ENCODE measurements at places on chromosomes 7 and 10.

DNA sequence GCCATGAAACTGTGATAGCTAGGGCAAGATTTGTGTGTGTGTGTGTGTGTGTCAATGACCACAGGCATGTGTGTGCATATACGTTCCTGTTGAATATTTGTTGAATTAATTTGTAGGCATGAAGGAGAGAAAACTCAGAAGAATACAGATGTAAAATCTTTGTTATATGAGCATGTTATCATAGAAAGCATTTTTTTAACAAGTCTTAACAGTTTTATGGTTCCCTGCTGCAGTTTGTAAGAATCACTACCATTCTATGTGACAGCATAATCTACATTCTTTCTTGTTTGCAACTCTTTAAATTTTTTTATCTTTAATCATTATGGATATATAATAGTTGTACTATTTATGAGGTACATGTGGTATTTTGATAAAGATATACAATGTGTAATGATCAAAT is 130.3 kb downstream of the CD36 start:
- DNase-seq: peak; percentile 21

DNA sequence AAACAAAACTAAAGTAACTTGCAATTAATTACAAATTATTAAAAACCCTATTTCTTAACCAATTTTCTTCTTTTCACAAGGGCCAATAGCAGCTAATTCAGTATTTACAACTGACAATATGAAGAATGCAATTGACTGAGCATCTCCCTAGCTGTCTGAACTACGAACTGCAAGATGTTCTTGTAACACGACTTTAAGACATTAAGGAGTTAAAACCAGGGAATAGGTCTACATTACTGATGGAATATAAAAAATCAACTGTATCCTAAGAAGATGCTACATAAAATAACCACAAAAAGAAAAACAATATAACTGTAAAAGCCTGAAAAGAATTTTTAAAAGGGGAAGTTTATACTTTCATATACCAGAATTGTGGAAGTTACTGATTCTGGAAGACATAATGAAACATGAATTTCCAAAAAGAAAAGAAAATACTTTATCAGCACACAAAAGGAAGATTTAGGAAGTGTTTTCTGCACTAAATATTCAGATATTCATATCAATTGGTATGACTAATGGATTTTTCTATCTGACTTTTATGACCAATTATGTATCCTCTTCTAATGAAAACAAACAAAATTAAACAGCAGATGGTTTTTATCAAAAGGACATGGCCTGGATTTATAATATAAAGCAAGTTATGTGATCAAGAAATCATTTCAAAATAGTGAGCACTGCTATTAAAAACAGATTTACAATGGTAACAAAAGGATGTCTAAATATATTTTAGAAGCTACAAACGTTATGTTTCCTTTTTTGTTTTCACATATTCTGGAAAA is 1.6 kb downstream of the GPR22 start:
- DNase-seq: no peak

GRCh38 chr7:108078211-108078673 is 51.9 kb downstream of the LAMB4 start:
- DNase-seq: peak; percentile 65

DNA sequence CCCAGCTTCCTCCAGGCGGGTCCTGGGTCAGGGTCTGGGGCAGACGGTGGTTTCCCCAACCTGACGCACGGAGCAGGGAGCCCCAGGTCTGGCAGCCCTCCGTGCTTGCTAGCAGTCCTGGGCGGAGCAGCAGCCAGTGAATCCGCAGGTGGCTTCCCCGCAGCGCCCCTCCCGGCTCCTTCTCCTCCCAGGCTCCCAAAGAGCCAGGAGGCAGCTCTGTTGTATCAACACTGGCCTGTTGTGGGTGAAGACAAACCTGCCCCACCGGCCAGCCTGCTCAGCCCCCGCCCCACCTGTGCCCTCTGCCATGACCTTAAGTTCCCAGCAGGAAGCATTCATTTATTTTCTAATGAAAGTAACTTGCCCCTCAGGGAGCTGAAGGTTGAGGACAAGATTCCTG is 24.0 kb upstream of the TMEM213 start:
- DNase-seq: no peak

DNA sequence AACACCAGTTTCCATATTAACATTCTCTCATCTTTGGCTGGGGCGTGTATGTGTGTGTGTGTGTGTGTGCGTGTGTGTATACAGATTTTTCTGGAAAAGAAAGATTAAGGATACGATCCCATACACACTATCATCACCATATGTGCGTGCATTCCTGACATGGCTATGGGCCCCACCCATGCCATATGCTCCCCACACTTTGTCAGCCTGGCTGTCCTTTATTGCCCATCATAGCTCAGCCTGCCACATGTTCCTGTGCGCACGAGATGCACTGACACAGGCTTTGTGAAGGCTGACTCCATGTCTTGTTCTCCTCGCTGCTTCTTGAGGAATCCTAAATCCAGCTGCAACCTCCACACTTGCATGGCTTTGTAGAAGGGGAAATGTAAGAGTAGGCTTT is 984.1 kb downstream of the LRMDA start:
- no peak for DNase-seq

- no peak for DNase-seq
Measured at GRCh38 chr10:114384181-114384580, 20.1 kb downstream of the AFAP1L2 start.

DNA sequence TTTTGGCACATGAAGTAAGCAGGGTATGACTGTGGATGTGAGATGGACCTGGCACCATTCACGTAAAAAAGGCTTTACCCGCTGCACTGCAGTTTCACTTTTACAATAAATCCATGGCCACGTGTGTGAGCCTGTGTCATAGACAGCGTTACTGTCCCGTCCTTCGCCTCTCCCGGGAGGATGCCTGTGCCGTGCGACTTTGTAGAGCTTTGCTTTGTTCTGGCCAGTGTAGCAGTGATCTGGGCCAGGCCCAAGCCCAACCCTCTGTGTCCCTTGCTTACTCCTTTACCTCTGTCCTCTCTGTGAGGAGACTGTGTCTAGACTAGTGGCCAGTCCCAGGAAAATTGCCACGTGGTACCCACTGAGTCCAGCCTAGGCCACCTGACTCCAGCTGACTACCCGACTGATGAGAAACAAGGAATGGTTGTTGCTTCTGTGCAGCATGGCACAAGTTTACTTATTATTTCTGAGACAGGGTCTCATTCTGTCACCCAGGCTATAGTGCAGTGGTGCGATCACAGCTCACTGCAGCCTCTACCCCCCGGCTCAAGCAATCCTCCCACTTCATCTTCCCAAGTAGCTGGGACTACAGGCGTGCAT is 48.1 kb downstream of the JAKMIP3 start:
- no peak for DNase-seq

GRCh38 chr10:44395396-44395795 is 10.5 kb upstream of the CXCL12 start:
- DNase-seq: no peak

- DNase-seq: peak; percentile 62
Measured at GRCh38 chr7:100132697-100133151, 6.0 kb downstream of the MBLAC1 start.

GRCh38 chr7:141158561-141158960 is 84.7 kb downstream of the TMEM178B start:
- DNase-seq: peak; percentile 79

- DNase-seq: no peak
Measured at GRCh38 chr7:43198016-43198415, 85.6 kb downstream of the HECW1 start.

GRCh38 chr7:98555403-98555802 is 61.7 kb upstream of the NPTX2 start:
- no peak for DNase-seq

DNA sequence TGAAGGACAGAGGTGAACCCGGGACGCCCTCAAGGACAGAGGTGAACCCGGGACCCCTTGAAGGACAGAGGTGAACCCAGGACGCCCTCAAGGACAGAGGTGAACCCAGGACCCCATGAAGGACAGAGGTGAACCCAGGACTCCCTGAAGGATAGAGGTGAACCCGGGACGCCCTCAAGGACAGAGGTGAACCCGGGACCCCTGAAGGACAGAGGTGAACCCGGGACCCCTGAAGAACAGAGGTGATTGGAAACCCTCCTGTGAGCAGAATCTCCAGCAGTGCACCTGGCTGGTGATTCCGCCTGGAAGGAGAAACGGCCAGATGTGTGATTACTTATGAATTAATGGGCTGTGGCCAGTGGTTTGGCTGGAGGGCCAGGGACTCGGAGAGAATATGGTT is 272.3 kb downstream of the PTPRN2 start:
- DNase-seq: no peak

GRCh38 chr7:15130666-15131541 is 228.4 kb upstream of the DGKB start:
- peak; percentile 76 for DNase-seq

DNA sequence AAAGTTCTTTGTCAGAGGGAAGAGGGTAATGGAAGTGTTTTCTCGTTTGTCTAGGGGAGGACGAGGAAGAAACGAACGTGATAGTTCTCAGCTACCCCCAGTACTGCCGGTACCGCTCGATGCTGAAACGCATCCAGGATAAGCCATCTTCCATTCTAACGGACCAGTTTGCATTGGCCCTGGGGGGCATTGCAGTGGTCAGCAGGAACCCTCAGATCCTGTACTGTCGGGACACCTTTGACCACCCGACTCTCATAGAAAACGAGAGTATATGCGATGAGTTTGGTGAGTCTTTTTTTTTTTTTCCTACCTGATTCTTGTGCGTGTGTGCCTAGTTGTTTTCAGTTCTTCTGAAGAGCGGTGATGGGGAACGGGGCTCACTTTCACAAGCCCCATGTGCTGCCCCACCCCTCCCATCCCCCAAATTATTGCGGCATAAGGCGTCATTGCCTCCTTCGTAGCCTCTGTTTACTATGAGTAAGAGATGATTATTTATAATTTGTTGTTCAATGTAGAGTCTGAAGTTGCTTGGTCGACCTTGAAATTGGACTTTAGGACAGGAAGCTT is 98.6 kb downstream of the ARID5B start:
- no peak for DNase-seq

DNA sequence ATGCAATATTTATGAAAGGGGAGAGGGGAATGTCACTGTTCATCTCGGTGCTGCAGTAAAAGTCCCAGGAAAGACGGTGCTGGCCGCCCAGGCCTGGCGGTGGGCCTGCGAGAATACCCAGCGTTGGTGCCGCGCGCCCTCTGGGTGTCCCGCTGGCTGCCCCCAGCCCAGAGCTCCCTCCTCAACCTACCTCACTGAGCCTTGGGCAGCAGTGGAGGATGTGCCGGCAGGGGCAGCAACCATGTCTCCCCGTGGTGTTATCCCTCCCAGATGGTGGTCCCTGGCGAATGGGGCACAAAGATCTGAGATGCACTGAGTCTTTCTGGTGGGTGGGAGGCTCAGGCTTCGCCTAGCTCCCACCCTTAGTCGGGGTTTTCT is 9.5 kb upstream of the TLX1 start:
- no peak for DNase-seq

DNA sequence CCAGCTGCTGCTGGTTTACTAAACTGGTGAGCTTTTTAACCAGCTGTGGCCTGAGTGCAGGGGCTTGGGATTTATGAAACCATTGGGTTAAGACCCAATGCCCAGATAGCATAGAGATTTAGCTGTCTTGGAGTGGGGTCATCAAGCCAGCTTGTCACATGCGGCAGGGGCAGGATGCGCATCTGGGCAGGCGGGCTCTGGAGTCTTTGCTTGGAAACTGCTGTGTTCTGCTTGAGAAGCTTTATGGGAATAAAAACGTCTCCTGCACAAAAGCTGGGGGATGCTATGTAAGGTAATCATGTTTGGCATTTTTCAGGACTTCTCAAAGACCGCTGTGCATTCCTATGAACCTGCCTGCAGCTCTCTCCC is 136.3 kb downstream of the MAPK8 start:
- no peak for DNase-seq

DNA sequence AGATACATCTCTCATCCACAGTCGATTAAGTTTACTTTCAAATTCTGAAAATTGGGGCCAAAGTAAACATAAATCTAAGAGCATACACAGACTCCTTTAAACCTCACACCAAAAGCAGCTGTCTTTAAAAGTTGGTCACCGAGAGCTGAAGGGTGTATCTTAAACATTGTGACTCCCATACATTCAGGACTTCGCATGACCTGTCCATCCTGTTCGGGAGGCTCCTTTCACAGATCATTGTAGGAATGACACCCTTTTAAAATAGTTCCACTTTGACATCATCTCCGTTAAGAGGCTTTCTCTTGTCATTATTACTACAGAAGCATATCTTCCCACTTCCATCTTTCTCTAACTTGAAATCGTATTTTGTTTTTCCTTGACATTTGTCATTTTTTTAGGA is 440.0 kb downstream of the DNAJB9 start:
- DNase-seq: no peak

- no peak for DNase-seq
Measured at GRCh38 chr10:100670828-100671479, 74.4 kb upstream of the PAX2 start.

DNA sequence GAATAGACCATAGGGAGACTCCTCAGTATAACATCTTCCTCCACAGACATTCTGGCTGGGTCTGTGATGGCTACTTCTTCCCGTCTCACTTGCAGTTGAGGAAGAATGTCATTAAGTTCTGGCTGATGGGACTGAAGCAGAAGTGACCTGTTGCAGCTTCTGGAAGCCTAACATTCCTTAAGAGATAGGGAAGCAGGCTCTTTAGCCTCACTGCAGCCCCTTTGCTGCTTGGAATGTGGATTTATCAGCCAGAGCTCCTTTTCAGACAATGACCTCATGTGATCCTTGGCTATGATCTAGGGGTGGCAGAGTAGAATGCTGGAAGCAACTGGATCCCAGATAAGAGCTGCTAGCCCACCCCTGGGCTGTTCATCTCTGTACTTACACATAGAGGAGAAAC is 142.5 kb downstream of the RNF216 start:
- DNase-seq: peak; percentile 30

- no peak for DNase-seq
Measured at GRCh38 chr10:99369126-99369525, 40.0 kb downstream of the CNNM1 start.

- DNase-seq: no peak
Measured at GRCh38 chr10:71971311-71971731, 7.1 kb downstream of the CHST3 start.

All from fibroblast of upper back skin (primary cell).